GM12878 (cell line): ENCODE measurements at places on chromosomes 12 and 14.

- no peak for DNase-seq
Observed at GRCh38 chr12:45256721-45257120, 40.8 kb downstream of the ANO6 start.

DNA sequence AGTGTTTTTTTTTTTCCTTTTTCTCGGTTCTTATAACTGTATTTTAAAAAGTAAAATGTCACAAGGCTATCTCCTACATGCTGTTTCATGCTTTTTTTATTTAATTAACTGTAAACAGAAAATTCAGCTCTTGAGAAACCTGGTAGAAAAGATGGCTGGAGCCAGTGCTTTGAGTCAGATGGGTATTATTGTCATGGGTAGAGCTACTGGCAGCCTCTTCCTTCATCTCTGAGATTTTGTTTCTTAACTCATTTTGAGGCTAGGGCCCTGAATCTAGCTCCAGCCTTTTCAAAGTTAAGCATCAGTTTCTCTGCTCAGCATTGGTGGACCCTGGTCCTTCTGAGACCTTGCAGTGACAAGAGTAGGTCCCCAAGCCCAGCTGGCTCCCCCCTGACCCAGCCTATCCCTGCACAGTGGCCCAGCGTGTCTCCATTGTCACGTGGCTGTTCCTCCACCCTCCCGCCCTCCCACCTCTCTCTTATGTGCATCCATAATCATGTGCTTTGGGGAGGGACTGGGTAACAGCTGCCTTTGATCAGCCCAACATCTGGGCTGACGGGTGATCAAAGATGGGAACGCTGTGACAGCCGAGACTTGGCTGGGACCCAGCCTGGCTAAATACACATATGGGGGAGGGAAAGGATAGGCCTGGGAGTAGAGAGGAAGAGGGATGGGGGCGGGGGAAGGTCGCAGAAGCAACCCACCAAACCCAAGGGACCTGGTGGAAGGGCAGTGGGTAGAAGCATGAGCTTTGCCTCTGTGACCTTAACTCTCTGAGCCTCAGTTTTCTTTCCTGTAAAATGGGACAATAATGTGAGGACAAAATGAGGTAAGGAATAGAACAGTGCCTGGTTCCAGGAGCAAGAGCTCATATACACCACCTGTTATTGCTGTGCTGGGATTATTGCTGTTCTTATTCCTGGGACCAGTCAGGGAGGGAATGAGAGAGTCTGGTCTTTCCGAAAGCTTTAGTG is 24.4 kb upstream of the RBM19 start:
- DNase-seq = no peak

DNA sequence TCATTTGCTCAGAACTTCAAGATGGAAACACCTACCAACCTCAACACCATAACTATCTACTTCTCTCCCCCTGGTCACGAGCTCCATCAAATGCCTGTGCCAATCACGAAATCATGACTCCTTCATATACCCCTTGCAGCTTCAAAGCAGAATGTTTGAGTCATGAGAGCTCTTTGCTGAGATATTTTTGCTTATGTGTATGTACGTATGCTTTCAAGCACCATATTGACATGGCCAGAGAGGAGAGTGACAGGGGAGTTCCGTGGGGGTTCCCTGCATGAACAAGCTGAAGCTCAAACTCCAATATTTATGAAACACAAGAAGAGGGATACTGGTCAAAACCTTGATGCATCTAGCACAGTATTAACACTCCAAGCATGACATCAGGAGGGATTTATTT is 374.4 kb downstream of the DPF3 start:
- DNase-seq = no peak

DNA sequence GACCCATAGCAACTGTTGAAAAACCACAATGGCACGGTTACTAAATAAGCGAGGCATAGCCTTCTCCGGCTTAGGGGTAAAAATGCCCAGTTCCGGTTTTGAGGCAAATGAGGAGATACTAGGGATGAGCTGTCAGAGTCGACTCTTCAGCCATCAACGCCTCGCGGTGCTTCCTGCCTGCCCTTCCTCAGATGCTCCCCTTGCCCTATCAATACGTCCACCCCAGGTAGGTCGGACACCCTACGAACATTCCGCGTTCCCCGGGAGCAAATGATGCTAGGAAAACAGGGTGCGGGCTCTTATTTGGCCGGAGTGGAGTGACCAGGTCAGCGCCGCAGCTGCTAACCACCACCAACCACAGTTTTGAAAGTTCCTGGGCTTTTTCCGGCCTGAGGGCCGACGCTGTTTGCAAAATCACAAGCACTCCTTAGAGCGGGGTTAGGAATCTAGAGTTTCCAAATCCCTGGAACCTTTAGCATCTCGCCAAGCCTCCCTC is 1.2 kb downstream of the SRSF9 start:
- DNase-seq = no peak

DNA sequence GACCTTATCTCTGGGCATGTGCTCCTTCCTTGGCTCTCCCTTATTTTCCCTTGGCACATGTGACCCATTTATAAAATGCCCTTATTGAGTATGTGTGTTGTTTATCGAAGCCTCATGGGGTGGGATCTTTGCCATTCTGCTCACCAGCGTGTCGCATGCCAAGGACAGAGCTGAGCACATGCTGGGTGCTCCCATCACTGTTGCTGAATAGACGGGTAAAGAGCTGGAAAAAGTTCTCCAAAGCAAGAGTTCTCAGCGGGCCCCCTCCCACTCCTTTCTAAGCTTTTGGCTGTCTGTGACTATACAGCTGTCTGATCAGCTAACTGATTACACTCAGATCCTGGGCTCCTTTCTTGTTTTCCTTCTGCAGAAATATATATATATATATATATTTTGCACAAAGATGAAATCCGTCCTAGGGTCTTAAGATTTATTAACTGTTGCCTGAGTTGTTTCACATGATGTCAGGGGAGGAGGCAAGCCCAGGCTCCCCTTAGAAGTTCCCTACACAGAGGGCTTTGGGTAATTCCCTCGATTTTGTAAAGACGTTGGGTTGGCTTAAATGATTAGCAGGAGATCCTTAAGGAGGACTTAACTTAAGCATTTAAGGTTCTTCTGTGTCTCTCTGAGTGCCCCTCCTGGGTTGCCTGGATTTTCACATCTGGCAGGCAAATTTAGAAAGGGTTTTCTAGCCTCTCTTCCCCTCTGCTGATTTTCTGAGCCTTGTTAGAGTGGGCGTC is 71.6 kb downstream of the TMEM132C start:
- DNase-seq = no peak

DNA sequence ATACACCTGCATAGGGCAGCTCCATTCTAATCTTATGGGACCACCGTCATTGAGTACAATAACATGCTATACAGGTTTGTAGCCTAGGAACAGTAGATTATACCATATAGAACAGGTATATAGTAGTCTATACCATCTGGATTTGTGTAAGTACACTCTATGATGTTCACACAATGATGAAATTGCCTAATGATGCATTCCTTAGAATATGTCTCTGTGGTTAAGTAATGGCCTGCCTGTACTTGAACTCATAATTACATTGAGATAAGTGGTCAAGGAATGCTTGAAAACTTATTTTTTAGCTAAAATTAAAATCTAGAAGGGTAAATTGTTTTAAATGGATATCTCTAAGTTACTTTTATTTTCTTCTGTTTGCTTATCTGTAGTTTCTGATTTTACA is 152.7 kb downstream of the SRGAP1 start:
- no peak for DNase-seq

DNA sequence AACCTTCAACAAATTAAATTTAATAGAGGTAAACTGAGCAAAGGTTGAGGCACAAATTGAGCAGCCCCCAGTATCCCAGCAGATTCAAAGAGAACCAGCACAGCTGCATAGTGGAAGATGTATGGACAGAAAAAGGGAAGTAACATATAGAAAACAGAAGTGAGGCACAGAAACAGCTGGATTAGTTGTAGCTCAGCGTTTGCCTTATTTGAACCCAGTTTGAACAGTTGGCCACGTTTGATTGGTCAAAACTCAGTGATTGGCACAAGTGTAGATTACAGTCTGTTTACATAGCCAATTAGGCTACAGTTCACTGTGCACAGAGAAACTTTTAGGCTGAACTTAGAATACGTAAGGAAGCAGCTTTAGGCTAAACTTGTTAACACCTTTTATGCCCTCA is 315.5 kb downstream of the RMST start:
- no peak for DNase-seq

GRCh38 chr12:25958428-25959070 is at the start of gene RASSF8:
Gene RASSF8, plus strand, starts transcription at chr12:25958682. Its CDS starts 96,662 bp downstream, at chr12:26055344.
- no peak for DNase-seq

DNA sequence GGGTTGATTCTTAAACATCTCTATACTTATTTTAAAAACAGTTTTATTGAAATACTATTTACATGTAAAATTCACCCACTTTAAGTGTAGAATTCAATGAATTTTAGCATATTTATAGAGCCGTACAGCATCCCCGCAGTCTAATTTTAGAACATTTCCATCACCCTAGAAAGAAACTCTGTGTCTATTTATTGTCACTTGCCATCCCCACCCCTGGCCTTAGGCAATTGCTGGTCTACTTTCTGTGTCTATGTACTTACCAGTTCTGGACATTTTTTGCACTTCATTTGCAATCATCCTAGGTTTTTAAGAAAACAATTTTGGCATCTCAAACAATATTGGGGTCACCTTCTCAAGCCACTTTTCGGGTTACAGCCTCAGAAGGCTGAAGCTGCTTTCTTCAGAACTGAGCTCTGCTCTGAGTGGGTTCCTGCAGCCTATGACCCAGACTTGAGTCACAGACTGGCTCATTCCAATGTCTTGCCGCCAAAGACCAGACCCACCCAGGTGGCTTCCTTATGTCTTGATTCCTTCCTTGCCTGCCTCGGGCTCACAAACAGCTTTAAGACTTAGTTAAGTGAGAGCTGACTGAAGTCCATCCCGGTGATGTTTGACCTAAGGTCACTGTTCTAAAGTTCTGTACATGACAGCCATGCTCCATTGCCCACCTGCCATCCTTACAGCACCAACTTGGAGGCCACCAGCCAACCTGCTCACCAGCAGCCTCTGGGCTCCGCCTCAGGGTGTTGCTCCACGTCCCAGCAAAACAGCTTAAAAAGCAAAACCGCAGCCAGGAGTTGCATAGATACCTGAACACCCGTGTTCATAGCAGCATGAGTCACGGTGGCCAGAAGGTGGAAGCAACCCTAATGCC is 131.5 kb downstream of the CHST11 start:
- DNase-seq = no peak

DNA sequence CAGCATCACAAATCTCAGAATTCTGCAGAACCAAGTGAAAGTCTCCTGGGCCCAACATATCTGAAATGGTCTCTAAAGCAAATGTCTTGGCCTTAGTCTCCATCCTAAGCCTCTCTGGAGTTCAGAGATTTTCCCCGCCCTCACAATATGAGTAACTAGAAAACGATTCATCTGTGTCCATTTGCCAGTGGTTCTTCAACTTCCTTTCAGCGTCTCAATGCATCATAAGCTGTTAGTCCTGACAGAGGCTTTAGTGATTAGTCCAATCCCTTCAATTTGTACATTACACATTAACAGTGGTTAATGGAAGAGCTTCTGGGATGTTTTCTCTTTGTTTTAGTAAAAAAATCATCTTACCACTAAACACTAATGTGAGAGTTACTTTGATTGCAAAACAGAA is 17.4 kb downstream of the NPC2 start:
- no peak for DNase-seq

- DNase-seq = no peak
Observed at GRCh38 chr12:105083551-105084105, 630 bp downstream of the ALDH1L2 start.

- no peak for DNase-seq
Observed at GRCh38 chr12:13101821-13102375, 1.6 kb downstream of the GSG1 start.

DNA sequence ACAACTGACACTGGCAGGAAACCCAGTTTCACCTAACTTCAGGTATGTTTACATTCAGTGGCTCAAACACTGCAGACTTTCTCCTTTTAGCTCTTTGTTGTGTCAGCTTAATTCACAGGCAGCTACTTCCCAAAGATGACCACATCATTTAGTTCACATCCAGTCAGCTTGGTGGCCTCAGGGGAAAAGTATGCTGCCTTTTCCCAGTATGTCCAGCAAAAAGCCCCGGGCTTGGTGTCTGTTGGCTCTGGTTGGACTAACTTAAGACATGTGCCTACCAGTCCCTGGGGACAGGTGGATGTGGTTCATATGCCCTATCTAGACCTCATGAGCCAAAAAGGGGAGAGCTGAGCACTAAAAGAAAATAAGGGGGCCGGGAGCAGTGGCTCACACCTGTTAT is 56.4 kb downstream of the GOLGA5 start:
- no peak for DNase-seq

DNA sequence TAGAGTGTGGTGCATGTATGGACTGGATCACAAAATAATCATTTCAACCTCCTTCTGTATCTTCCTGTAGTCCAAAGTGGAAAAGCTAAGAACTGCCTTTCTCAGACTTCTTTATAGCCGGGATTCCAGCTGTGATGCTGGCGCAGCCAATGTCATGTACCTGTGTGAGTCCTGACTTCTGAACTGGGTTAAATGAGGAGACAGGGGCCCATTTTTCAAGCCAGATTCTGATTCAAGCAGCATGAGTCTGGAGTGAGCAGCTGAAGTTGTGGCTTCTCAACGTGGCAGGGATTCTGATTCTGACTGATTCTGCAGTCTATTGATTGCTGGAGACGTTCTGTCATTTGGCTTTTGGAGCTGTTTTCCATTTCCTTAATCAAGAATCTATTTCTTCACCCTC is 111.2 kb downstream of the ST8SIA1 start:
- DNase-seq = no peak

- no peak for DNase-seq
Observed at GRCh38 chr12:52616680-52617402, 1.5 kb downstream of the KRT73 start.

DNA sequence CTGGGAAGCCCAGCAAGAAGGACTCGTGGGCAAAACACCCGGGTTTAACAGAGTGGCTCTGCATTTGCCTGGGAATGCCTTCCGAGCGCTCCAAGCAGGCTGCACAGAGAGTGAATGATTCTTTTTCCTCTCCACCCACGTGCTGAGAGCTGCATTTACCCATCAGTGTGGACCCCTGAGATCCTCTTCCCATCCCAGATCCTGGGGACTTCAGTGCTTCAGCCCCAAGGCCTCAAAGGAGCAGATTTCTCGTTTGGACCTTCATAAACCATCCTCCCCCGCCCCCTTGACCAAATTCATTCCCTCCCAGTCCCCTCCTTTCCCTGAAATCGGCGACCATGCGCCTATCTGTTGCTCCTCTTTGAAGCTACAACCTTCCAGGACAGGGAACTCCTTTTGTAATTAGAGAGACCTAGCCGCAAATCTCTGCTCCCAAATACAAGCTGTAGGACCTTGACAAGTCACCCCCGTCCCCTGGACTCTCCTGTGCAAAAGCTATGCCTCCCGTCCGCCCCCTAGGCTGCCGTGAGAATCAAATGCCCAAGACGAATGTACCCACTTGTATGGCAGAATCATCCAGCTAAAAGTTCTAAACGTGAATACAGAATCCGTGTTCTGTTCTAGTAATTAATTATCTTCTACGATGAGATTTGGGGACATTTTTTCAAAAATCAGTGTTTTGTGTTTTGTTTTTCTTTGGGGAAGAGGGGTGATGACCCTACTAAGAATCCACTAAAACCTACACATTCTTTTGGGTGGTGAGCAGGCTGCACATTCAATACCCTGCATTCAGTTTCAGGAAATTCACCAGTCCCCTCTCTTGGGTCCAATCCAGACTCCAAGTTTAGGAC is 8.8 kb downstream of the TBX5 start:
- no peak for DNase-seq

GRCh38 chr14:93912782-93913181 is 14.4 kb upstream of the FAM181A start:
- no peak for DNase-seq
